ENCODE measurements at places on chromosomes 1 and 21.
A peak's percentile ranks its signal among the peaks of the same experiment; 100 is the strongest.

DNA sequence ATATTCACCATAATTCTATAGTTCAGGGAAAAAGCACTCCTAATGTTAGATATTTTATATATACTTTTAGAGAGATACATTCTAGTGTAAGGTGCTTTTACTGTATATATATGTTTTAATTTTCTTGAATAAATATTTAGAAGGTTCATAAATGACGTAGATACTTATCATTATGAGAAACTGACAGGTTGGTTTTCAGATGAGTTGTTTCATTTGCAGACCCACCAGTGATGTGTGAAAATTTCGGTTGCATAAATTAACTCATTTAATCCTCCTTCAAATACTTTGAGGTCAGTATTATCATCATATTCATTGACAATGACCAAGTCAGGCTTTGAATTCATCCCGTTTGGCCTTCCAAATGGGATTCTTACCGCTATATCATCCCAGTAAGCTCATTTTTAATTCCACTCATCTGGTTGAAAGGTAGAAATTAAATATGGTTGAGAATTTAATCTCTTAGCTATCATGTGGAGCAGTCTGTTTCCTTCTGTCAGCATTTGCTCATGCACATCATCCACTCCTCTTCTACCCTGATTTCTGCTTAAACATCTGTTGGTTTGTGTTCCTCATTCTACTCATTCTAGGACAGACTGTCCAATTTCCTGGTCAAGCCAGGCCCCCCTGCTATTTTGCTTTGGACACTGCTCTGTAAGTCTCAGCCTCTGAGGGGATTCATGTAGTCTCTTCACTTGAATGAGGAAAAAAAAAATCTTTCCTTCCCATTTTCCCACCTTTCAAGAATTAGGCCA lies 1156.6 kb downstream of the PLA2G4A start:
- no peak for DNase-seq

DNA sequence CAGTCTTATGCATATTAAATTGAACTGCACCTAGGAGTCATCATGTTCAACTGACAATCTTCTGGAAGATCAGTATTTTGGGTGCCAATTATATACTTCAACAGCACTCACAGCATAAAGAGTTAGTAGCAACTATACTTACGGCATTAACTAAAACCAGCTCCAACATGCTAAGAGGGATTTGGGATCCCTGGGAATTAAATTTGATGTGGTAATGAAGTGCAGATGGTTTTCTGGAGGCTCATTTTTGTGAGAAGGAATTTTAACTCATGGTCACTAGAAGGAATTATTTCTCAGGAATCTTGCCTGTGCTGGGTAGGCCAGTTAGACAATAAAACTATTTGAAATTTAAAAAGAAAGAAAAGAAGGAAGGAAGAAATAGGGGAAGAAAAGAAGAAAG lies 18.3 kb downstream of the IFI44 start:
- no peak for DNase-seq

DNA sequence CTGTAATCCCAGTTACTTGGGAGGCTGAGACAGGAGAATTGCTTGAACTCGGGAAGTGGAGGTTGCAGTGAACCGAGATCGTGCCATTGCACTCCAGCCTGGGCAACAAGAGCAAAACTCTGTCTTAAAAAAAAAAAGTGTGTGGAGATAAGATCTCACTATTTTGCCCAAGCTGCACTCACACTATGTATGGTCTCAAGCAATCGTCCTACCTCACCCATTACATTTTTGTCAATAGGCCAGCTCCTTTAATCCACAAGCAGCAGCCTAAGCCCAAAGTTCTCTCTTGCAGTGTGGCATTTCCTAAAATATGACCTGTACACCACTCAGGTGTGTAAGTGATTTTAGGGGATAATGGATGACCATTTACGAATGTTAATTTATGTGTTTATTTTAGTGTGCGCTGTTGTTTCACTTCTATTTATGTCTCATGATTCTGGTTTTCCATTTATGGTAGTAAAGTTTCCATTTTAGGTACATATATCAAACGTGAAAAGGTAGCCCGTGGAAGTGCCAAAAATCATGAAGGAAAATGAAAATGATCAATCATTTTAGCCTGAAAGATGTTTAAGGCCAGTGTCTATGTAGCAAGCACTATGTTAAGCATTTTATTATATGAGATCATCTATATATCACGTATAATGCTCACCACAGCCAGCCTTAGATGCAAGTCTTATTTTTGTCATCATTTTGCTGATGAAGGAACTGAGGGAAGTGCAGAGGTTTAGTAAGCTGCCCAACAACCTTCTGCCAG lies 5.6 kb downstream of the LCK start:
- DNase-seq = peak; percentile 47

GRCh38 chr1:31409946-31410858 lies 2.8 kb upstream of the SERINC2 start:
- DNase-seq = no peak

GRCh38 chr1:175191659-175192058 lies 917 bp downstream of the KIAA0040 start:
- peak; percentile 11 for DNase-seq

- DNase-seq = no peak
These were observed 61.0 kb upstream of the NBPF3 start for GRCh38 chr1:21378705-21379494.

DNA sequence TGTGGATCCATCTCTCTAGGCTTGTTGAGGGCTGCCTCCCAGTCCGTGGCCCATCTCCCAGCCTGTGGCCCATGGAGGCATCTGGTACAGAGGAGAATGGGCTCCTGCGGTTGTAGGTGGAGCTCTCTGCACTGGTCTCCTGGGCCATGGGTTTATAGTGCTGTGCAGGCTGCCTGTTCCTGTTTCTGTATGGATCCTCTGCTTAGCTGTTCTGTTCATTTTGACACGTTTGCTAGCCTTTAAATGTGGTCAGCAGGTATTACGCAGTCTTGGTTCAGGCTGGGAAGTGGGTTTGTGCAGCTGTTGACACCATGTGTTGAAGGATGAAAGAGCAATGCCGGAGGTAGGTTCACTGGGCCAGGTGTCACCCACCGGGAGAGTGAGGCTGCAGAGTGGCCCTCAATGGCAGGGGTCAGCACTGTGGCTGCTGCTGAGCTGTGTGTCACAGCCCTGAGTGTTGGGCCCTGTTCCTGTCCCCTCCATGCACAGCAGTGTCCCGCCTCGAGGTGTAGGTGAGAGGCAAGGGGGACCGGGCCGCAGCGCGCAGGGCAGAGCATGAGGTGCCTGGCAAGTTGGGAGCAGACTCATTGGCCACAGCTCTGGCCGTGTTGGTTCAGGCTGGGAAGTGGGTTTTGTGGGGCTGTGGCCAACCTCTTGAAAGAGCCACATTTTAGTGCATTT lies 39.0 kb downstream of the SNAP47 start:
- DNase-seq = no peak

GRCh38 chr1:32242341-32242851 lies 4.6 kb upstream of the FAM167B start:
- no peak for DNase-seq

DNA sequence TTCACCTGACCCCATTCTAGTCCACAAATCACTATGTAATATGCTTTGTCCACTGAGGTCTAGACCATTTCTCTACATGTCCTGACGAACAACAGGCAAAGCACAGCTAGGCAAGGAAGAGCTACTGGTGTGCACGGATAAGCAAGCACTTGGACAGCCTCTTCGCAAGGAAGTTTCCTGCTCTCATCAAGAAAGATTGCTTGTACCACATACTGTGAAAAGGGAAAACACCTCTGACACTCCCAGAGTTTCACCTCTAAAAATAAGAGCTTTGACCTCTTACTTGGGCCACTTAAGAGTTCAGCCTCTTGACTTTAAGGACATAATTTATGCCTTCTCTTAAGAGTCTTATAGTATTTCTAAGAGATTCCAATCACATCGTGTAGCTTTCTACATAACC lies 36.0 kb upstream of the LPAR3 start:
- no peak for DNase-seq

DNA sequence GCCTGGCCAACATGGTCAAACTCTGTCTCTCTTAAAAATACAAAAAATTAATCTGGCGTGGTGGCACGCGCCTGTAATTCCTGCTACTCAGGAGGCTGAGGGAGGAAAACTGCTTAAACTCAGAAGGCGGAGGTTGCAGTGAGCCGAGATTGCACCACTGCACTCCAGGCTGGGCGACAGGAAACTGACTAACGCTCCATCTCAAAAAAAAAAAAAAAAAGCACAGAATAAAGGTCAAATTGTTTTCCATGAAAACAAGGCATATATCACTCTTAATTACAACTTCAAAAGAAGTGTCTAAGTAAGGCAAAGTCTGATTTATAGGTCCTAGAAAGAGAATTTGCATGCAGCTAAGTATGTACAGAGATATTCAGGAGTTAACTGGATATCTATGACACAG lies 25.6 kb downstream of the EYA3 start:
- DNase-seq = peak; percentile 54

DNA sequence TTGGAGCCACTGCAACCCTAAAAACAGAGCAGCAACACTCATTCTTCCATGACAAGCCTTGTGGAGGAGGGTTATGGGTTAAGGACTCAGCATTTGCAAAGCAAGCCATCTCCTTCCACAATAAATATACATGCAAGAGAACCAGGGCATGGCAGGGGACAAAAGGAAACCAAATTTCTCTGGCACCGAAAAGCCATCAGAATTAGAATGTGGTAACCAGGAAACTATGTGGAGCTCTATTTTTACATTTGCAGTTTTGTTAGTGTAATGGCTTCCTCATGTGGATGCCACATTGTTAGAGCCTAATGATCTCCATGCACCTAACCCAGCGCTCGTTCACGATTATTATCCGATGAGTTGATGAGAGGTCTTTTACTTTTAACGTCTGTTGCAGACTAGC lies 91.7 kb downstream of the NAV1 start:
- no peak for DNase-seq

DNA sequence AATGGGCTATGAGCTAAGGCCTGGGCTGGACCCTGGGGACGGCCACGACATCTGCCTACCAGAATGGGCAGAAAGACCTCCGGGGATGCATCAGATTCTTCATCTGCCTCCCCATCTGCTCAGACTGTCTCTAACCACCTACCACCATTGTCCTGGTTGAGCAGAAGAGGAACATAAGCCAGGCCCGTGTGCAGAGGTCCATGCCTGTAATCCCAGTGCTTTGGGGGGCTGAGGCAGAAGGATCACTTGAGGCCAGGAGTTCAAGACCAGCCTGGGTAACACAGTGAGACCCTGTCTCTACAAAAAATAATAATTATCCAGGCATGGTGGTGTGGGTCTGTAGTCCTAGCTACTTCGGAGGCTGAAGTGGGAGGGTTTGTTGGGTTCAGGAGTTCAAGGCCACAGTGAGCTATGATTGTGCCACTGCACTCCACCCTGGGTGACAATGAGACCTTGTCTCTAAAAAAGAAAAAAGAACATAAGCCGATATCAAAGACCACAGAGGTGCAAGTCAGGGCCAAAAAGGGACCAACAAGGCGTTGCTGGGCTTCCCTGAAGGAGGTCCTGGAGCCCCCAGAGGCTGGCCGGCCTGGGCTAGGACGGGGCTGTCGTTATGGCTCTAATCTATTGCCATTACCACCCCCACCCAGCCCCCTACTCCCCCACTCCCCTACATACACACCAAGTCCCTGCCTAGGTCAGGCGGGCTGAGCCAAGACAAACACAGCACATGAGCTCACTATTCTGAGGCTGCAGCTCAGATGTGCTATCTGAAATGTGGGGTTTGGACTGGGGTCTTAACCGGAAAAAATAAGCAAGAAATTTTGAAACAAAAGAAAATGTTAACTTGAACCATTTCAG lies 239.2 kb upstream of the RAB4A start:
- no peak for DNase-seq

DNA sequence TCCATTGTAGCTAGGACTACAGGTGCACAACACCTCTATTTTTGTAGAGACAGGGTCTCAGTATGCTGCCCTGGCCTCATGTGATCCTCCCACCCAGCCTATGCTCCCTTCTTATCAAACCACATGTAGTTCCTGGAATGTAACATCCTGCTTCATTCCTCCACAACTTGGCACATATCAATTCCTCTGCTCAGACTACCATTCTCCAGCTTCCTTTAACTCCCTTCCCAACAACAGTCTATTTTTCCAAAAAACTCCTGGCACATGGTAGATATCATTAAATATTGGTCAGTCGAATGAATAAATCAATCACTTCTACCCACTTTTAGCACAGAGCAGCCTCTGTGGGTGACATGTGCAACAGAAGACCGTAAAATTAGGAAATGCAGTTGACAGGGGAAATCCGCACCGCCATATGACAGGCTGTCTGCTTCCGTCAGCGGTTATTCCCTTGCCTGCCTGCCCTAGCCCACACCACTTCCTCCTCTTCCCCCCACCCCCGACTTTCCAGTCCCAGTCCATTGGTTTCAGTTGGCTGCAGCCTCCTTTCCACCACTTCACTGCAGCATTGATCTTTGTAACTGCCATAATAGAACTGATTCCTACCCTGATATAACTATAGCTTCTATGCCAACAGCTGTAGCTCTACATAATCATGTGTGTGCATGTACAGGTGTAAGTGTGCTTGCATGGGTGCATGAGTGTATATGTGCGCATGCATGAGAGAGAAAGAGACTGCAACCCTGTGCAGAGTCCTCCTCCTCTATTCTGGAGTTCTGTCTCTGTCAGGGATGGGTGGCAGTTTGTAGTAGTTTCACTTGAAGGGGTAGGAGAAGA lies 6.8 kb upstream of the AKR1A1 start:
- peak; percentile 94 for DNase-seq

- no peak for DNase-seq
These were observed 9.5 kb upstream of the DUSP10 start for GRCh38 chr1:221751226-221751887.

DNA sequence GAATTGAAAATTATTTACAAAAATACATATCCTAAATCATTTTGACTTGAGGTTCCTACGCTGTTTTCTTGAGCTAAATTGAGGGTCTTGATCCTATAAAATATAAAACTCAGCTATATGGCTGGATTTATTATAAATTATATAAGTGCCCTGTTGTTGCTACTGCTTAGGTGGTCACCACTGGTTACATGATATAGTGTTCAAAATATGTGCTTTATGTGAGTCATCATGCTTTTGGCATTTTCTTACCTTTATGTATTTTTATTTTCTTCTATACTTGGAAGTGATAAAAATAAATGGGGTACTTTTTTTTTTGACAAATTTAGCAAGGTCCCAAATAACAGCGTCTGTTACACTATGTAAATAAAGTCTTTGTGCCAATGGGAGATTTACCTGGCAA lies 31.1 kb upstream of the PTPRC start:
- no peak for DNase-seq

DNA sequence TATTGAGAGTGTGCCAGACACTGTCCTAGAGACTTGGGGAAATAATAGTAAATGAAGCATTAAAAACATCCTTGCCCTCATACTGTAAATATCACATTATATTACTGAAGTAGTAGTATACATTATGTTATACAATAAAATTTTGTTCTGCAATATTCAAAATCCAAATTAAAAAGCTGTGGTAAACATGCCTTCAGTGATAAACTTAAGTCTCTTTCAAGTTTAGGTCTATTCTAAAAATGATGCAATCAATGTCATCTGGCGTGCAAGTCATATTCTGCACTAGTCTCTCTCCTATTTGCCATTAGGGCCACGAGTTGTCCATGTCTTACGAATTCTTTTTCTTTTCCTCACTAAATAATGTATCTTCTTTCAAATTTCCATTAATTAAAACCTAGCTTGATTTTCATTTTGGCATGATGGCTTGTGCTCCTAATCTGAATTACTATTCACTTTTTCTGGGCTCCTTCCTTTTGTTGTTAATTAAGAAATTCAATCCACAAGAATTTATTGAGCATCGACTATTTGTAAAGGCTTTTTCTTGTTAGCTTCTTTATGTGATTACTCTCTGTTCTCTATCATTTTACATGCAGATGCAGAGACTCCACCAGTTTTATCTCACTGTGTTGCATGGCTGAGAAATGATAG lies 130.7 kb downstream of the COQ8A start:
- no peak for DNase-seq

- DNase-seq = no peak
These were observed 29.6 kb upstream of the TENT5C start for GRCh38 chr1:117576236-117576635.

Measured in CD4-positive, alpha-beta T cell (primary cell).